ENCODE measurements at places on chromosomes 11 and 22. TPM values are rescaled to one million over a fixed set of nuclear protein-coding genes. Genes with fewer than 3 reads are reported as not detected.

Gene ST14
- total RNA-seq, result 0.09 TPM

Gene HNRNPUL2
- 13.2 TPM for total RNA-seq

Gene MMP13
- not detected for total RNA-seq

Gene PLA2G6
- total RNA-seq, result 37.4 TPM

Gene CECR2
- not detected for total RNA-seq

Gene APOL5
- not detected for total RNA-seq

Gene TTC38
- total RNA-seq, result 21.0 TPM

Gene FGF19
- total RNA-seq, result not detected

Gene PLAAT3
- 30.5 TPM for total RNA-seq

Gene C22orf42
- total RNA-seq, result not detected

Gene PLEKHB1
- 1.6 TPM for total RNA-seq

Gene ABCC8
- not detected for total RNA-seq

Gene TMEM132A
- total RNA-seq, result 9.0 TPM

Gene OR52H1
- 0.63 TPM for total RNA-seq

Gene ROM1
- total RNA-seq, result 10.4 TPM

Gene NRIP3
- total RNA-seq, result 3.0 TPM

Gene EMID1
- 0.09 TPM for total RNA-seq

Gene CCDC87
- 0.32 TPM for total RNA-seq

All from bronchial smooth muscle cell (primary cell).